Activated T-helper 1 cell treated with anti-CD3 and anti-CD28 coated beads, Interleukin-2, amount 50 U/mL, for 16 hours (primary cell): ENCODE measurements at places on chromosomes 3 and 15.

DNA sequence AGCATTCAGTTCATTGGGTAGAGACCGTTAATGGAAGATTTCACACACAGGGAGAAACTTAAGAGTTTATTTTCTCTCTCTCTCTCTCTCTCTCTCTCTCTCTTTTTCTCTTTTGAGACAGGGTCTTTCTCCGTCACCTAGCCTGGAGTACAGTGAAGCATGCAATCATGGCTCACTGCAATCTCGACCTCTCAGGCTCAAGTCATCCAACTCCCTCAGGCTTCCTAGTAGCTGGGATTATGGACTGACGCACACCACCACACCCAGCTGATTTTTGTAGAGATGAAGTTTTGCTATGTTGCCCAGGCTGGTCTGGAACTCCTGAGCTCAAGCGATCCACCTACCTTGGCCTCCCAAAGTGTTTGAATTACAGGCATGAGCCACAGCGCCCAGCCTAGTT, 1.6 kb downstream of the WDR72 start:
- no peak for DNase-seq

DNA sequence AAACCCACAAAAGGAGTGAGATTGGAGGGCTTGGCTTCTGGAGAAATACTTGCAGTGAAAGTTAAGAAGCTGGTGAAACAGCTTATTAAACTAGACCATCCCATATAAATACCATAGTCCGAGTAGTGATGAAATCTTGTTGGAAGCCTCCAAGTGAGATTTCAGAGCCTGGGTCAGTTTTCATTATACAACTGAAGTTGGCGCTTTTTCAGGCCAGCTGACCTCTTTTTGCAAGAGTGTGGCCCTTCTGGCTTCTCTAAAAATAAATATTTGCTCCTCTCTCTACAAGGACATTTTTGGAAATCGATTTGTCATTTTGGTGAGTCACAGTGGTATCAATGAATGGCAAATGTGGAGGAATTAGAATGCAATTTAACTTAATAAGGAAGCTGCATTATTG, 51.2 kb upstream of the THRB start:
- DNase-seq = no peak

DNA sequence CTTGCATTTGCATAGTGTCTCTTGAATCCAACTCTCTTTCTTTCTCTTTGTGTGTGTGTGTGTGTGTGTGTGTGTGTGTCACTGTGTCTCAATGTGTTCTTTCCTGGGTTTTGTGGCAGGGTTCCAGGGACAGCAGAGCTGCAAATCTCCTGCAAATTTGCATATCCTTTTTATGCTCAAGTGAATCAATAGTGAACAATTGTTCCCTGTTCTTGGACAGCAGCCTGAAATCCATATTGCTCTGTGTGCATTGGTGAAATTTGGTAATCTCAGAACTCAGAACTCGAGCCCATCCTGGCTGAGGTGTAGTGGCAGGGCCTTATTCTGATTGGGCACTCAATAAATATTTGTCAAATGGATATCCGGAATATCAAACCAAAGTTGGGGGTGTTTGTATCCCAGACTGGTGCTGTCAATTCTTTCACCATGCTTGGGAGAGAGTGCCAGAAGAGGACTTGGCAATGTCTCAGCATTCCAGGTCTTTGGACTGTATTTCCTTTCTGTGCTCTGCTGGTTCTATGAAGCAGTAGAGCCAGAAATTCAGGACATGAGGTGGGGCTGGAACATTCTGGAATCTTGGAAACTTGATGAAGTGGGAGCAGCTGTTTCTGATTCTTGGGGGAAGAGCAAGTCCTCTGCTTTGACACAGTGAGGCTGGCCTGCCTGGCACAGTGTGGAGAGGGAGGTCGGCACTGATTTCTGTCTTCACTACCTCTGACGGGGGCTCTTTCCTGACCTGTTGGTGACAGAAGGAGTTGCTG, 380.6 kb upstream of the C2CD4B start:
- DNase-seq = no peak

GRCh38 chr3:130839813-130840212, 54.1 kb upstream of the ATP2C1 start:
- DNase-seq = no peak

DNA sequence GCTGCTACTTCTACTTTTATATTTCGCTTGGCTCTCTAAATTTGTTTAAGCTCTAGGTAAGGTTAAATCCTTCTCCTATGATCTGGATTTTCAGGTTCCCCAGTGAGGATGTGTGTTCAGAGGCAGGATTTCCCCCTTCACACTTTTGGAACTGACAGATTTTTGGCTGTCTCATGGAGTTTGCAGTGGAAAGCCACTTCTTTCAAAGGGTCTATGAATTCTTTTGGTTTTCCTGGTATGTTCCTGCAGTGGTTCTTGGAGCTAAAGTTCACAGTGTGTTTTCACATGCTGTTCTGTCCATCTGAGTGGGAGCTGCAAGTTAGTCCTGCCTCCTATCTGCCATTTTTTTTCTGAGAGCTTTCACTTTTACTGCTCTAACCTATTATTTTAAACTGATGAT, 21.6 kb upstream of the TIGIT start:
- DNase-seq = no peak

DNA sequence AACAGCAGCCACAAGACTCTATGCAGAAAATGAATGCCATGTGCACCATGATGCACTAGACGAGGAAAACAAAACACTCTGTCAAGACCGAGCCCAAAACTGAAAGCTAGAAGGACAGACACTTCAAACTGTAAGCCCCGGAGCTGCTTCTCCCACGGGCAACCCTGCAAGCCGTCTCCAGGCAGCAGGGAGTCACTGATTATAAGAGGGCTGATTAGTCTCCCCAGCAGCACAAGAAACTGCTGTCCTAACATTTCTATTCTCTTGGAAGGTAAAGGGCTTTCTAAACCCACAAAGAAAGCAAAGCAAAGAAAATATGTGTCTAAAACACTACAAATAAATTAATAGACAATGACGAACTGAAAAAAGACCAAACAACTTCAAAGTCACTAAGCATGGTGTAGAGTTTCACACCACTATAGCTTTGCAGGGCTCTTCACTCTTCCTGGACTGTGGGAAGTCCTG, 15.5 kb downstream of the TBC1D2B start:
- no peak for DNase-seq
